Activated gamma-delta T cell treated with Interleukin-2 at 50 U/mL for 16 hours (primary cell): ENCODE measurements at places on chromosomes 6 and 20.

- no peak for DNase-seq
Observed at GRCh38 chr6:118714756-118715155, 63.4 kb upstream of the CEP85L start.

DNA sequence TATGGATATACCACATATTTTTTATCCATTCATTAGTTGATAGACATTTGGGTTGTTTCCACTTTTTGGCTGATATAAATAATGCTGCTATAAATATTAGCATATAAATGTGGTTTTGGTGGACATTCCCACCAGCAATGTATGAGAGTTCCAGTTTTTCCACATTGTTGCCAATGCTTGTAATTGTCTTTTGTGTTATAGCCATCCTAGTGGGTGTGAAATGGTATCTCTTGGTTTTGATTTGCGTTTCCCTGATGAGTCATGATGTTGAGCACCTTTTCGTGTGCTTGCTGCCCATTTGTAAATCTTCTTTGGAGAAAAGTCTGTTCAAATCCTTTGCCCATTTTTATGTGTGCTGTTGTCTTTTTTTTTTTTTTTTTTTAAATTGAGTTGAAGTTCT lies 54.4 kb downstream of the DHX35 start:
- DNase-seq = no peak

DNA sequence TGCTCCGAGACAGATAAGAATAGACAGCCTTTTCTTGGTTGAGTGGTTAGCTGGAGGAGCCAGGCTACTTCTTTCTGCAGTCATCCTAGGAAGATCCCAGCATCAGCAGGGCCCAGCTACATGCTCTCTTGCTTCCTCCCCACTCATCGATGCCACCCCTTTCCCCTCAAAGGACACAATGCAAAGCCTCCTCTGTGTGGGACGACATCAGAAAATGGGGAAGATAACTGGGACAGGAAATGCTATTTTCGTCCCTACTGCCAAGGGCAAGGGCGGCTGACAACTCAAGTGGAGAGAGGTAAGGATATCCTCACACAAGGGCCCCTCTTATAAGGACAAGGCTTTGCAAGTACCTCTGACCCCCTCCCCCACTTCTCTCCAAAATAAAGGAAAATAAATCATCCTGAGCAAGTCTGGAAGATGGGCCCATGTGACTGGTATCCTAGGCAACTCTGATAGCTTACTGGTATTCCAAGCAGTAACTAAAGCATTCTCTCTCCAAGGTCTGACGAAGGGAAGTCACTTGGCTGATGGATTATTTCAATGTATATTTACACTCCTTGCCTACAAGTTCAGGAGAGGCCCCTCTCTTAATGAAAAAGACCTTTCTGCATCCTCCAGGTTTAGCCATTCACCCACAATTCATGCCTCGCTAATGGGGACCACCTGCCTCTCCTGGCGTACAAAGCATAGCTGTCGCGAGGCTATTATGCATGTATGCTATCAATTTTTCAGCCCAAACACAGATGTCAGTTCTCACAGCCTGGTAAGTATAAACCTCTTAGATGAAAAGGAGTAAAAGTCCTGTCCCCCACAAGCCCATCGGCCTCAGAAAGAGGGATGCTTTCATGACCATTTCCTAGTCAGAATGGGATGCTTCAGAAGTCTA lies 11.3 kb downstream of the ELMO2 start:
- no peak for DNase-seq

DNA sequence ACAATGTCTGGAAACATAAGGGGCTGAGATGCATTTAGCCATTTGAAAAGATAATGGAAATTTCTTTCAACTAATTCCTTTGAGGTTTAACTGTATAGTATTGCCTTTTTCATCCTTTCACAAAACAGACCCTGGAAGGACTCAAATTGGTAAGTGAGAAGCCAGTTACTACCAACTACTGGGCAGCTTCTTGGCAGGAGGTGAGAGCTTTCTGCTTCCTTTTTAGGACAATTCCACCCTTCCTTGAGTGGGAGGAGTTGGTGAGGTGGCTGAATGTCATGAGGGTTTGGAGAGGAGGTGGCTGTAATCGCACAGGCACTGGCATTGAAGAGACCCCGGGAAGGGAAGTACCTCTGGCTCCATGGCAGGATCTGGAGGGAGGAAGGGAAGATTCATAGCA lies 341.1 kb downstream of the NRN1 start:
- DNase-seq = no peak

- DNase-seq = no peak
Observed at GRCh38 chr6:100475554-100476320, 11.0 kb upstream of the SIM1 start.

DNA sequence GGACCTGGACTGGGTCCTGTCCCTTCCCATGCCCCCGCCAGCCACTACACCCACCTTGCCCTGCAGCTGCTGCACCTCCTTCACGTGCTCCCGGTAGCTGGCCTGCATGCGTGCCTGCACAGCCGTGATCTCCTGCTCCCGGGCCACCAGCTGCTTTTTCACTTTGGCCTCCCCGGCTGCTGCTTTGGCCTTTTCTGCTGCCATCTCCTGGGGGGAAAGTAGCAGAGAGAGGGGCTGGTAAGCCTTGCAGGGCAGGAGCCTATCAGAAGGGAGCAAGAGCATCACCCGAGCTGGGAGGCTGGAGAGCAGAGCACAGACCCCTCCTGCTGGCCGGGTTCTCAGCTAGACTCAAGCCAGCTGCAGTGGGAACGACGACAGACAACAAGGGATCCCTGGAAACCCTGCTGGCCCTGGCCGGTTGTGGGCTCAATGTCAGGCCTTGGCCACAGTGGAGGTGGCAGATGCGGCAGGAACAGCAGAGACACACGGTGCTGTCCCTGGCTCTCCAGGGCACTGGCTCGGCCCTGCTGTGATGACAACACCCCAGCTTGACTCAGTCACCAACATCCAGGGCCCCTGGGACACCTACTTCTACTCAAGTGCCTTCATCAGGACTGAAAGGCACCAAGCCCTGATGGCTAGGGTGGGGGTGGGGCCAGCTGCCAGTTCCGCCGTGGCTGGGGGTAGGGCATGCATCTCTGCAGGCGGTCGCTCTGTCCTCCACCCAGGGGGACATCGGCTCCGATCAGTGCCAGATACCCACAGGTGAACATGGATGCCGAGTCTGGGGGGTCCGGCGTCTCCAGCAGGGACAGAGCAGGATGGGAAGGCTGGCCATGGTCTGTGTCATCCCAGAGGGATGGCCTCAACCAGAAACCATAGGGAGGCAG lies 45.3 kb downstream of the RRBP1 start:
- DNase-seq = no peak

- no peak for DNase-seq
Observed at GRCh38 chr6:26366504-26366903, 1.5 kb downstream of the BTN3A2 start.

DNA sequence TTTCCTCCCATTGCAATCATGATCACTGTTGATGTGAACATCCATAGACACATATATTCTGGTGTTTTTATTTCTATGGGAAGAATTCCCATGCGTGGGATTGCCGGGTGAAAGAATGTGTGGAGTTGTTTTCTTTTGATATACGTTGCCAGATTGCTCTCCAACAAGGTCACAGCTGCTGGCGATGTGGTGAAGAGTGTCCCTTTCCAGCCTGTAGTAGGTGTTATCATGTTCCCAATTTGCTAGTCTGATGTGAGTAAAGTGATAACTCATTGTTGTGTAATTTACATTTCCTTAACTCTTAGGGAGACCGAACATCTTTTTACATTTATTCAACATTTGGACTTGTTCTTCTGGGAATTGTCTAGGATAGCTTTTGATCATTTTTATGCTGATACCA lies 14.5 kb upstream of the ELMO2 start:
- no peak for DNase-seq

DNA sequence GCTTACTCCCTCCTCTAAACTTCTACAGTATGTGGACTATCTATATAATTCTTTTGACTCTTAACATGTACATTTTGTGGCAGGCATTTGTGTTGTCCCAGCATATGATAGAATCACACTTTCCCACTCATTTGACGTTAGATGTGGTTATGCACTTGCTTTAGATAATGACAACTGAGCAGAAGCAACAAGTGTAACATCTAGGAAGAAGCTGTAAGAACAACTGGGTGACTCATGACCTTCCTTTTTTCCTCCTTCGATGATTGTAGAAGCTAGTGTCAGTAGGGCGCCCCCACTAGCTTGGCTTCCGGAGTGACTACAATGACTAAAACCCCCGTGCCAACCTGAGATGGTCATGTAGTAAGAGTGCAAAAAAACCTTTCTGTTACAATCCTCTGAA lies 74.6 kb upstream of the CEP85L start:
- peak; percentile 70 for DNase-seq

GRCh38 chr20:58571356-58571692 lies 56.1 kb upstream of the APCDD1L start:
- no peak for DNase-seq

GRCh38 chr6:35471836-35472345 lies 3.7 kb downstream of the RPL10A start:
- no peak for DNase-seq

- no peak for DNase-seq
Observed at GRCh38 chr20:16518784-16519084, 54.5 kb downstream of the KIF16B start.

DNA sequence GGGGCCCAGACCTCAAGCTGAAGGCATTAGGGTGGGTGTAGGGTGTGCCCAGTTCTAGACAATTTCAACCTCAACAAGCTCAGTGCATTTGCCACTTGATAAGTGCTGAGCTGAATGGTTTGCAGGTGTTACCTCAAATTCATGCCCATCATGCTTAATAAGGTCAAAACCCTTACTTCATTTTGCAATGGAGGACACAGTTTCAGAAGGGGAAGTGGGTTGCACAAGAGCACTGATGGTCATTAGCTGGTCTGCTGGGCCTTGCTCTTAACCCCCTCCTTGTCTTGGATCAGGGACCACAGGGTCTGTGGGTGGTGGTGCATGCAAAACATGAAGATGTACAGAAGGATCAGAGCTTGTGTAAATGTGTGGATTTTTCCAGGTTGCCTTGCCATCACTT lies 71.0 kb upstream of the SIRPA start:
- DNase-seq = no peak

DNA sequence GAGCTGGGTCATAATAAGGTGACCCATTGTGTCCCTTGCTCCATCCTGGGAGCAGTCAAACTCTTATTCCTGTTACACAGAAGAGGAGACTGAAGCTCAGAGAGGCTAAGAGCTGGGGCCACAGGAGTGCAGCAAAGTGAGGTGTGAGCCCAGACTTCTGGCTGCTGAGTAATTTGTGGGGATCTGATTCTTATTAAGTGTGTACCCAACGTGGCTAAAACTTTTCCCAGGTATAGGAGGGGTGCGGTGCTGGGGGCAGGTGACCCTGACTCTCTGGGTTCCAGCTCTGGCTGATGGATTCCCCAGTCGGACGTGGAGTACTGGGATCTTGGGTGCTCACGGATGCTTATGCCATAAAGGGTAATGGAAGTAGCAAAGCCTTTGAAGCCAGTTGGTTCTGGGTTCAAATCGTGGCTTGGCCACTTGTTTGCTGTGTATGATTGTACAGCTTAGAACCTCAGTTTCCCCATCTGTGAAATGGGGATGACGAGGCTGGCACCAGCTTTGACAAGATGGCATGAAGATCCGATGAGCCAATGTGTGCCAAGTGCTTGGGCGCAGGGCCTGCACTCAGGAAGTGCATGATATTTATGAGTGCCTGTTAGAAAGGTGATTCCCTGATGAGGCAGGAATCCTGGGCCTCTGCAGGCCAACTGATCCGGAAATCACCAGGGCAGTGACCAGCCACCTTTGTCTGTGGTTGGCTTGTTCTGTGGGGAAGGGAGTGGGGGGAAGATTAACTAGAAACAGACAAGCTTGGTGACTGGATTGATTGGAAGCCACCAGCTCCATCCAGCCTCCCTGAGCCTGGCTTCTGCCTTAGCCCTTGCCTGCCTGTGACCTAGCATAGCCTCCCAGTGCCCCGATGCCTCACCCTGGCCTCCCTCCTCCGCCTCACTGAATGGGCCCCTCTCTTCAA lies 6.0 kb downstream of the SRC start:
- no peak for DNase-seq

GRCh38 chr20:49560646-49561045 lies 7.3 kb downstream of the PTGIS start:
- DNase-seq = no peak

GRCh38 chr6:52360601-52361413 lies 1.1 kb upstream of the PAQR8 start:
- no peak for DNase-seq

DNA sequence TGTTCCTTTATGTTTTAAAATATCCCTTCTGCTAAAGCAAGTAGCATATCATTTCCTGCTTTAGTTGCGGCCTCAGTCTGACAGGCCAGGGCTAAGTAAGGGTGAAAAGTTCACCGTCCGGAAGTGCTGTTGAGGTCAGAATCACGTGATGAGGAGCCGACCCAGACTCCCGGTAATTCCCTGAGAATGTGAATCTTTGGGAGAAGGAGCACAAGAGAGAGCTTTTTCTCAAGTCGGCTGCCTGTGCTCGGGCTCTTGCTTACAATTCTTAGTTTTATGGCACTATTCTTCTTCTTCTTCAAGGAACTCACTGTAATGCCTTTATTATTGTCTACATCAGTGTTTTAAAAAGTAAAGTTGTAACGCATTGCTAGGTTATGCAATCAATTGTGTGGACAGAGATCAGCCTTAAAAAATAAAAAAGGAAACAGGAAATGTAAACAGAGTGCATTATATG lies 309.3 kb downstream of the PRL start:
- no peak for DNase-seq

GRCh38 chr6:100446115-100447080 lies 18.3 kb downstream of the SIM1 start:
- no peak for DNase-seq

GRCh38 chr20:32285621-32286371 lies 8.3 kb downstream of the KIF3B start:
- DNase-seq = peak; percentile 14

- DNase-seq = peak; percentile 64
Observed at GRCh38 chr20:63626424-63627128, at the start of gene GMEB2. Gene GMEB2 (minus strand): TSS chr20:63627101. CDS start chr20:63619397, 7,704 bp downstream.

DNA sequence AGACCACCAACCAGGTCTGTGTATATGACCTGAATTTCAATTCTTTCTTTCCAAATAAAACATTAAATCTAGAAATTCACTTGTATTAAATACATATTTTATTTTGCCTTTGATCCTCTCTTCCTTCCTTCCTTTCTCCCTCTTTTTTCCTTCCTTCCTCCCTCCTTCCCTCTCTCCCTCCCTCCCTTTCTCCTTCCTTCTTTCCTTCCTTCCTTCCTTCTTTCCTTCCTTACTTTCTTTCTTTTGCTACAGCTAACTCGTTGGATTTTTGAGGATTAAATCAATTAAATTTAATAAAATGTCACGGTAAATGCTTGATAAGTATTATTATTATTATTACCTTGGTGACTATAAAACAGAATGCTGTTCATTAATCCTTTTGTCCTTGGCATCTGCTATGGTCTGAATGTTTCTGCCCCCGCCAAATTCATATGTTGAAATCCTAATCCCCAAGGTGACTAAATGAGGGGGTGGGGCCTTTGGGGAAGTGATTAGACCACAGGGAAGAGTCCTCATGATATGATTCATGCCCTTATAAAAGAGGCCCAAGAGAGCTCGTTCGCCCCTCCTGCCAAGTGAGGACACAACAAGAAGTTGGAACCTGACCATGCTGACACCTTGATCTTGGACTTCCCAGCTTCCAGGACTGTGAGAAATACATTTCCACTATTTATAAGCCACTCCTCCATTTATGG lies 67.6 kb upstream of the BTBD3 start:
- no peak for DNase-seq
